HFF-Myc (cell line): ENCODE measurements at places on chromosomes 5 and 9.

DNA sequence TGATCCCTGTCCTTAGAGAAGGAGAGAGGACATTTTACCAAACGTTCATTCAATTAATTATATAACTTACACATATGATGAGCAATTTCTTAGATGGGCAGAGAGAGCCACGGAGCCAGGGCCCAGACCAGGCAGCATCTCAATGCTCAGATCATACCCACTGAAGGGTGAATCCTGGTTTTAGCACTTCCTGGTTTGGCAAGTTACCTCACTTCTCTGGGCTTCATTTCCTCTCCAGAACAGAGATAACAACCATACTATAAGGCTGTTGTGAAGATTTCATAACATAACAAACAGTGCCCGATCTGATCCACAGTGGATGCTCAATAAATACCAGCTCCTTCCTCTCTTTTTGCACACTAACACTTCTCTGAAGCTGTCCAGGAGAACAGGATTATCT is 271.1 kb downstream of the DENND1A start:
- no peak for DNase-seq

DNA sequence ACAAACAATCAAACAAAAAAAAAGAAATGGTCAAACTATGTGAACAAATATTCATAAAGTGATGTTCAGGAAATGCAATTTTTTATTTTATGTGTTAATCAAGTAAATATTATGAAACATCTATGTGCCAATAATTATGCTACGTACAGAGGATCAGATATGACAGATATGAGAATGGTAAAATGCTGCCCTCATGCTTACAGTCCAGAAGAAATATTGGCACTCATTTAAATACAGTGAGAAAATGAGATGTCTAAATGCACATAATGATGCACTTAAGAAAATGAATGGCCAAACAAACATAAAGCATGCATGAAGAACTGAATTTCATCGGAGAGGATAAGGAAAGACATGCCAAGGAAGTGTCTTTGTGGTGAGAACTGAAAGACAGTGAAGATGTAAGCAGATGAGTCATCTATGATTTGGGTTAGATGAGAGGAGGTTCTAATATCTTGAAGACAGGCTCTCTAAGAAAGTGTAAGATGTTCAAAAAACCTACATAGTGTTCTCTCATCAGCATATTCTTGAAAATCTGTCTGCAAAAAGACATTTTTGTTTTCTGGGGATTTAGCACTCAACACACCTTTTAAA is 1231.1 kb upstream of the ACO1 start:
- no peak for DNase-seq

GRCh38 chr5:72847989-72848473 is 31.6 kb downstream of the TNPO1 start:
- peak; percentile 85 for DNase-seq

DNA sequence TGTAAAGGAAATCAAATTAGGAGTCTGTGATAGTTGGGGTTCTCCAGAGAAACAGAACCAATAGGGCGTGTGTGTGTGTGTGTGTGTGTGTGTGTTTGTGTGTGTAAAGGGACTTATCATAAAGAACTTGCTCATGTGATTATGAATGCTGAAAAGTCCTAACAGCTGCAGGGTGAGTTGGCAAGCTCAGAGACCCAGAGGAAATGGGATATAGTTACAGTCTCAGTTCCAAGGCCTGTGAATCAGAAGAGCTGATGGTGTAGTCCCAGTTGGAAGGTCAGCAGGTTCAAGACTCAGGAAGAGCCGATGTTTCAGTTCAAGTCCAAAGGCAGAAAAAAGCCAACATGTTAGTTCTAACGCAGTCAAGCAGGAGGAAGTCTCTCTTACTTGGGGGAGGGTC is 214.2 kb downstream of the ELAVL2 start:
- no peak for DNase-seq

DNA sequence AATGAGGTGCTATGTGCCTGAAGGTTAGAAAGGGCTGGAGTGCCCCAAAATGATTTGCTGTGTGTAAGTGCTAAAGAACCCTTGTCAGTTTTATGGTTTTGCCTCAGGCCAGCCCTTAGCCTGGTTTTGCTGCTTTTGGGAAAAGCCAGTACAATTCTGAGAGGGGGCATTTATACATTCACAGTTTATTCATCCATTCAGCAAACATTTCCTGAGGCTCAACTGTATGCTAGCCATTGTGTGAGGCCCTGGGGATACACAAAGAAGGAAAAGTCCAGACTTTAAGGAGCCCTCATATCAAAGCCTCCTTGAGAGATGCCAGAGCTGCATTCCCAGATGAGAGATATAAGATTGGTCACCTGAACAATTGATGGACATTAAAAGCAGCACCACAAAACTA is 115.2 kb upstream of the PLCXD3 start:
- no peak for DNase-seq

GRCh38 chr5:42360056-42360455 is 63.2 kb upstream of the GHR start:
- DNase-seq = no peak

GRCh38 chr9:135662758-135663450 is at the start of gene LCN9:
Gene LCN9, plus strand, starts transcription at chr9:135663309. Its CDS starts 13 bp downstream, at chr9:135663322.
- no peak for DNase-seq

DNA sequence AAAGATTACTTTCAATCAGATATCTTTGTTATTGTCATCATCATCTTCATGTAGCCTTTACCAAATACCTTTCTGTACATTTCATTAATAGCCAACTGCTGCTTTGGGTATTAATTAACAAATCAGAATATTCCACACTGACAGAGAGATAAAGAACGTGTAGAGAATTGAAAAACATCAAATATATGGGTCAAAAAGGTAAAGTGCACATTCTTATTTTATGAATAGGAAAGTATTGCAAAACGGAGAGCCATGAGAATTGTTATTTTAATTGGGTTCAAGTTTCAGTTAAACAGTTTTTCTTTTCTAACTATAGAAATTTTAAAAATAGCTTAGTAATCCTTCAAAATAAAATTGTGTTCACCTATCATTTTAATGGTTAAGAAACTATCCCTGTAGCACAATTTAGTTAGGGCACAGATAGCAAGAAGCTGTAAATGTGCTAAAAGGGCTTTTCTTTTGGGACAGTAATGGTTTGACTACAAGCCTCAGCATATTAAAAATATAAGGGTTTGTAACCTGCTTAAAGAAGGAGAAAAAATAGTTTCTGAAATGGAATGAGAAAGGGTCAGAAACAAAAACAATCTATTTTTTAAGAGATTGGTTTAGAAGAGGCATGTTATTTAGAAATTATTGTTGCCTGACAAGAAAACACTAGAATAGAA is 62.9 kb downstream of the PDE4D start:
- no peak for DNase-seq

GRCh38 chr5:141871870-141872269 is 6.3 kb downstream of the PCDH1 start:
- no peak for DNase-seq

GRCh38 chr5:85604378-85604777 is 1013.4 kb upstream of the COX7C start:
- no peak for DNase-seq

DNA sequence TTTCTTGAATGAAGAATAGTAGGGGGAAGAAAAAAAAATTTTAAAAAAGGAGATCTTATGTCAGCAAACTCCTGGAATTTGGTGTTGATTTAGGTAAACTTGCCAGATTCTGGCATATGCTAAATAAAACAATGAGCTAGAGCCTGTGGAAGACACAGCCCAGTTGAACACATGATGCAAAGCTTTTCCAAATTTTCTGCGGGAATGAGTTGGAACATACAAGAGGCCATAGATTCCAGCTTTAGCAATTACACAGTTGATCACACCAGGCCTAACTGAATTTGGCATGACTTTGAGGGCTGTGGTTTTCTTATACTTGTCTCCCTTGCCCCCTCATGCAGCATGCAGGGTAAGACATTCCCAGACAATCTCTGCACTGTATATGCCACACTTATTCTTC is 297.0 kb downstream of the SH3GL2 start:
- no peak for DNase-seq

GRCh38 chr5:90881626-90882150 is 323.1 kb downstream of the ADGRV1 start:
- no peak for DNase-seq

GRCh38 chr5:97635553-97635952 is 452.5 kb upstream of the RIOK2 start:
- no peak for DNase-seq

- DNase-seq = no peak
Measured at GRCh38 chr9:2017331-2018161, 2.4 kb downstream of the SMARCA2 start.

DNA sequence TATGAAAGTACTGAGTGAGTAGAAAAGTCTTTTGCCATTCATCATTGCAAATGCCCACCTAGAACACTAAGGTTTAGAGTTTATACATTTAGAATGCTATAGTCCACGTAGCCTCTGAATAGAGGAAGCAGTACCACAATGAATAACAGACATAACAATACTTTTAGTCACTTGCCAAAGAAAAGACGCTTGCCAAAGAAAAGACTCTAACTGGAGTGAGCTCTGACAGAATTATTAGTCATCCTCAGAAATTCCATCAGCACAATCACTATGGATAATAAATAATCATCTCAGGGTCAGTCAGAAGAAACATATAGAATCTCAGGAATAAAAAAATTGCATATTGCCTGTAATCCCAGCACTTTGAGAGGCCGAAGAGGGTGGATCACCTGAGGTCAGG is 168.5 kb upstream of the TARS1 start:
- peak; percentile 59 for DNase-seq

- no peak for DNase-seq
Measured at GRCh38 chr5:139180850-139181249, 17.3 kb downstream of the SIL1 start.

- DNase-seq = no peak
Measured at GRCh38 chr9:121909111-121909510, 184.0 kb downstream of the TTLL11 start.

GRCh38 chr5:132260051-132260450 is 2.6 kb downstream of the PDLIM4 start:
- no peak for DNase-seq

- no peak for DNase-seq
Measured at GRCh38 chr9:129639756-129640085, 2.2 kb downstream of the ASB6 start.

- peak; percentile 20 for DNase-seq
Measured at GRCh38 chr5:58016358-58016757, 443.5 kb downstream of the PLK2 start.

- DNase-seq = no peak
Measured at GRCh38 chr9:125121146-125121545, 22.2 kb downstream of the SCAI start.

- no peak for DNase-seq
Measured at GRCh38 chr5:11734369-11734768, 169.9 kb downstream of the CTNND2 start.

GRCh38 chr5:78757269-78758053 is 108.9 kb upstream of the LHFPL2 start:
- DNase-seq = peak; percentile 95

- no peak for DNase-seq
Measured at GRCh38 chr5:127872494-127872893, 169.3 kb downstream of the CCDC192 start.

GRCh38 chr5:157248821-157249470 is 17.0 kb upstream of the CYFIP2 start:
- DNase-seq = no peak

- DNase-seq = no peak
Measured at GRCh38 chr5:132011622-132012343, at the start of gene ACSL6. Gene ACSL6, minus strand, starts transcription at chr5:132011658. Its CDS starts 105 bp downstream, at chr5:132011553.

DNA sequence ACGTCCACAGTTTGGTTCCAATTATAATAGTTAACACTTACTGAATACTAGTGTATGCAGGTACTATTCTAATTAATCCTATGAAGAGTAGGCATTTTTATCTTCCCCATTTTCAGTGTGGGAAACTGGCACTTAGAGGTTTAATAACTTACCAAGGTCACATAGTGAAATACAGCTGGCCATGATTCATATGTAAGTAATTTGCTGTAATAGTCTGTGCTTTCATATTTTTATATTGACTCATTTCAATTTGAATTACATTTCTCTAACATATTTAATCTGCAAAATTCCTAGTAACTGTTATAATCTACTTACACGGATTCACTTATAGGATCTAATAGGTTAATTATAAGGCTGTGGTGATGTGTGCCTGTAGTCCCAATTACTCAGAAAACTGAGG is 19.4 kb downstream of the CCNH start:
- DNase-seq = no peak

DNA sequence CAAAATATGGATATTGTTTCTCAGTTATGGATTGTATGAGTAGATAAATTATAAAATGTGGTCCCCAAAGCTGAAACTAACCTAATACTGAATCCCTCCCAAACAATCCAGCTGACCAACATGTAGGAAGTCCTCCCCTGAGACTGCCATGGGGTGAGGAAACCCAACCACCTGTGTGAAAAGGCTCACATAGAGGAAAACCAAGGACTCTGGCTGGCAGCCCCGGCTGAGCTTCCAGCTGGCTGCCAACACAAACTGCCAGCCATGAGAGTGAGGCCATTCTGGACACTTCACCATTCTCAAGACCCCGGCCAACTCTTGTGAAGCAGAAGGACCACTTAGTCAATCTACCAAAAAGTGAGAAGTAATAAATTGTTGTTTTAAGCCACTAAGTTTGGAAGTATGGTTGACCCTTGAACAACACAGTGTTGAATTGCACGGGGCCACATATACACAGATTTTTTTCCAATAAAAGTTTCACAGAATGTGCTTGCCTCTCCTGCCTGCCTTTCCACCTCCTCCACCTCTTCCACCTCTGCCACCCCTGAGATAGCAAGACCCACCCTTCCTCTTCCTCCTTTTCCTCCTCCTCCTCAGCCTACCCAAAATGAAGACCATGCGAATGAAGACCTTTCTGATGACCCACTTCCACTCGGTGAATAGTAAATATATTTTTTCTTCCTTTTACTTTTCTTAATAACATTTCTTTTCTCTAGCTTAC is 15.3 kb upstream of the NRG2 start:
- no peak for DNase-seq

- no peak for DNase-seq
Measured at GRCh38 chr5:138629392-138629791, 54.2 kb upstream of the HSPA9 start.

DNA sequence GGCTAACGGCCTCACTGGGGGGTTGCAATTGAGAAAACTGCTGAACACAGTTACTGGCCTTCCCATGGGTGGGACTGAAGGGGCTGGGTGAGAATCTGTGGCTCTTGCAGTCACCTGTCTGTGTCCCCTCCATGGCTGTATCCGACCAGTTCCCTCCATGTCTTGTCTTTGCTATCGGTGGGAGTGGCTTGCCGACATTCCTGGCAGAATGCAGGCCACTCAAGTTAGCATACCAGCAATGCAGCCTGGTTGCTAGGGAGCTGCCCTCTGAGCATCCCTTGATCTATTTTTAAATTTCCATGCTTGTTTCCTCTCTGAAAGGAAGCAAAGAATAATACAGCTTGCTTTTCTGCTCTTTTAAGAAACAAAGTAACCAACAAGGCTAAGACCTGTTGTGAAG is 1509.7 kb upstream of the WWC1 start:
- no peak for DNase-seq

GRCh38 chr9:28779243-28779642 is 1206.0 kb upstream of the C9orf72 start:
- no peak for DNase-seq

- DNase-seq = no peak
Measured at GRCh38 chr5:112737070-112737462, 619 bp upstream of the APC start.
